Peyer's patch (tissue), 4 donors: ENCODE measurements at places on chromosomes 7 and 10. TPM values are rescaled to one million over a fixed set of nuclear protein-coding genes. Genes with fewer than 3 reads are reported as not detected.
A peak's percentile ranks its signal among the peaks of the same experiment; 100 is the strongest.

DNA sequence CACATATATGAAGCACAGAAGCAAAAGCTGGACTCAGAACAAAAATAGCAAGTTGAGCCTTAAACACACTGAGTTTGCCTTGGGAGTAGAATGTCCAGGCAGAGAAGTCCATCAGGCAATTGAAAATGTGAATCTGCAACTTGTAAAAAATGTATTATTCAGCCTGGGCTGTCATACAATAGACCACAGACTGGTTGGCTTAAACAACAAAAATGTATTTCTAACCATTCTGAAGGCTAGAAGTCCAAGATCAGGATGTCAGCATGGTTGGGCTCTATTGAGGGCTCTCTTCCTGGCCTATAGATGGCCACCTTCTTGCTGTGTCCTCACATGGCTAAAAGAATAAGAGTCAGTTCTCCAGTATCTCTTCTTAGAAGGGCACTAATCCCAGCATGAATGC, 76.5 kb upstream of the CAPZA2 start:
- H3K4me3 ChIP-seq, result no peak overlapping the region
- DNase-seq, result no peak
- H3K27me3 ChIP-seq, result no peaks in the 10 kb centered on the region
- H3K4me1 ChIP-seq, result no peaks in the 10 kb centered on the region
- no peaks in the 10 kb centered on the region for H3K36me3 ChIP-seq
- no peak overlapping the region for H3K27ac ChIP-seq

- no peaks in the 10 kb centered on the region for H3K27me3 ChIP-seq
- H3K27ac ChIP-seq, result no peak overlapping the region
- H3K36me3 ChIP-seq, result no peaks in the 10 kb centered on the region
- no peaks in the 10 kb centered on the region for H3K4me1 ChIP-seq
These were observed 1004.0 kb upstream of the C7orf33 start for GRCh38 chr7:147586526-147586925.

- DNase-seq, result peak; percentile 44
- no peak overlapping the region for H3K4me3 ChIP-seq
- peaks cover 31% of the 10 kb centered on the region for H3K4me1 ChIP-seq
- no peaks in the 10 kb centered on the region for H3K36me3 ChIP-seq
- H3K27me3 ChIP-seq, result no peaks in the 10 kb centered on the region
These were observed 54.0 kb downstream of the NEURL1 start for GRCh38 chr10:103547391-103547946.

DNA sequence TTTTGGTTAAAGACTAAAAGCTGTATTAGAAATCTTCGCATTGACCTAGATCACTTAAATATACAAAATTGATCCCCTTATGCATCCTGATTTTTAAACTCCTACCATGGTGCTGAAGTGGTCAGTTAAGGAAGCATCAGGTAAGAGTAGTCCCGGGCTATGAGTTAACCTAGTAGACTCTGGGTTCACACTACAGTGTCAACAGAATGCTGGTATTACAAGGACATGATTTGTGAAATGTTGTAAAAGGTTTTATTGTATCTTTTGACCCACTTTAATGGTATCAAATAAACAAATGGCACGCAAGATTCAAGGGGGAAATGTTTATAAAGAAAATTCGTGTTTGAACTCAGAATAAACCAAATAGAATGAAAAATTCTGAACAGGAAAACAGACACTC, 36.8 kb downstream of the RTKN2 start:
- no peak overlapping the region for H3K27ac ChIP-seq
- no peaks in the 10 kb centered on the region for H3K36me3 ChIP-seq
- DNase-seq, result no peak
- no peaks in the 10 kb centered on the region for H3K27me3 ChIP-seq
- H3K4me3 ChIP-seq, result no peak overlapping the region

GRCh38 chr10:30782537-30783461, 153.2 kb upstream of the LYZL2 start:
- peak overlapping the region; percentile 36 for H3K27ac ChIP-seq
- no peaks in the 10 kb centered on the region for H3K4me1 ChIP-seq
- no peaks in the 10 kb centered on the region for H3K27me3 ChIP-seq
- DNase-seq, result no peak
- H3K4me3 ChIP-seq, result no peak overlapping the region

DNA sequence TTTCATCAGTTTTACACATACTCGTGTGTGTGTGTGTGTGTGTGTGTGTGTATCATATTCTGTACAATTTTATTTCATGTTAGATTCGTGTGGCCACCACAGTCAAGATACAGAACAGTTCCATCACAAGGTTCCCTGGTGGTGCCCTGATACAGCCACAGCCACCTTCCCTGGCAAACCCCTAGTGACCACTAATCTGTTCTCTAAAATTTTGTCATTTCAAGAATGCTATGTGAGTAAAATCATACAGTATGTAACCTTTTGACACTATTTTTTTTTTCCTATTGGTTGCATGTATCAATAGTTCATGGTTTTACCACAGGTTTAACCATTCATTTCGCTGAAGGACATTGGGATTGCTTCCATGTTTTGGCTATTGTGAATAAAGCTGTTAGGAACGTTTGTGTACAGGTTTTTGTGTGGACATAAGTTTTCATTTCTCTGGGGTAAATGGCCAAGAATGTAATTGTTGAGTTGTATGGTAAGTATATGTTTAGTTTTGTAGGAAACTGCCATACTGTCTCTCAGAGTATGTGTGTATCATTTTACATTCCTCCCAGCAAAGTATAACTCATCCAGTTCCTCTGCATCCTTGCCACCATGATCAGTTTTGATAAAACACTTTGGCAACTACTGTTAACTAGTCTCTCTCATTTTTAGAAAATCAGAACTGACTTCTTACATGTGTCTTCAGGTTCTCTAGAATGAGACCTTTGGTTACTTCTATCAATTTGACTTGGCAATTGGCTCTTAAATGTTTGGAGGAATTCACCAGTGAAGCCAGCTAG, 20.6 kb downstream of the KLHDC10 start:
- DNase-seq, result no peak
- H3K27me3 ChIP-seq, result no peaks in the 10 kb centered on the region
- no peaks in the 10 kb centered on the region for H3K4me1 ChIP-seq
- H3K27ac ChIP-seq, result no peak overlapping the region
- H3K4me3 ChIP-seq, result no peak overlapping the region

DNA sequence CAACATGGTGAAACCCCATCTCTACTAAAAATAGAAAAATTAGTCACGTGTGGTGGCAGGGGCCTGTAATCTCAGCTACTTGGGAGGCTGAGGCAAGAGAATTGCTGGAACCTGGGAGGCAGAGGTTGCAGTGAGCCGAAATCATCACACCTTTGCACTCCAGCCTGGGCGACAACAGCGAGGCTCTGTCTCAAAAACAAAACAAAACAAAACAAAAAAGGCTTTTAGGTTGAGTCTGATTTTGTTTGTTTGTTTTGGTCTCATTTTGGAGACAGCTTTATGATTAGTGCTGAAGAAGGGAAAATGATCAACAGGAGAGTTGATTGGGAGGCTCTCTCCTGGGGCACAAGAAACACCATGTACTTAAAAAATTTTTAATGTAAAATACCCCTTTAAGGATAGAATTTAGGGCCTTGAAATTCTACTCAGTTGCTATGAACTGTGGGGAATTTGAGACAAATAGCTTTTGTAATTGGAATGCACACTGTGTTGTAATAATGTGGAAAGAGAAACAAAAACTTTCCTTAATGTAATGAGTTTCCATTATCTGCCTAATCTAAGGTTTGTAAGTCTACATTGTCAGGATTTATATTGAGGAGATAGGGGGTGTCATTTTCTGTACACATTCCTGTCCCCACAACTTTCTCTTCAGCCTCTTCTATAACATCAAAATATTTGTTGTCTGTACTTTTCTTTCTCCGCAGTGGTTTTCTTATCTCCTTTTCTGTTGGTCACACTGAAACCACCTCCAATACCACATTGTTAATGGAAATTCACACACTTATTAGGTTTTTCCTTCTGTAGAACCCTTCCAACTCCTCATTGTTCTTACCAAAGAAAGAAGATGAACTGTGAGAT, 41.3 kb downstream of the ARID5B start:
- H3K4me1 ChIP-seq, result peaks cover 3% of the 10 kb centered on the region
- no peak overlapping the region for H3K4me3 ChIP-seq
- no peaks in the 10 kb centered on the region for H3K27me3 ChIP-seq
- H3K27ac ChIP-seq, result peak overlapping the region; percentile 63
- H3K36me3 ChIP-seq, result no peaks in the 10 kb centered on the region

GRCh38 chr7:87318741-87319140, 26.7 kb upstream of the CROT start:
- H3K27ac ChIP-seq, result no peak overlapping the region
- H3K27me3 ChIP-seq, result no peaks in the 10 kb centered on the region
- DNase-seq, result no peak
- no peaks in the 10 kb centered on the region for H3K4me1 ChIP-seq

GRCh38 chr10:35025916-35026315, 64.2 kb downstream of the CUL2 start:
- no peak overlapping the region for H3K4me3 ChIP-seq
- H3K4me1 ChIP-seq, result no peaks in the 10 kb centered on the region
- no peak overlapping the region for H3K27ac ChIP-seq
- no peaks in the 10 kb centered on the region for H3K36me3 ChIP-seq

- no peaks in the 10 kb centered on the region for H3K36me3 ChIP-seq
- no peaks in the 10 kb centered on the region for H3K4me1 ChIP-seq
- H3K27me3 ChIP-seq, result no peaks in the 10 kb centered on the region
- no peak overlapping the region for H3K27ac ChIP-seq
- no peak for DNase-seq
These were observed 14.1 kb downstream of the GLI3 start for GRCh38 chr7:42222891-42223290.

- H3K27ac ChIP-seq, result no peak overlapping the region
- H3K27me3 ChIP-seq, result no peaks in the 10 kb centered on the region
- no peak overlapping the region for H3K4me3 ChIP-seq
- no peaks in the 10 kb centered on the region for H3K36me3 ChIP-seq
- no peak for DNase-seq
- H3K4me1 ChIP-seq, result no peaks in the 10 kb centered on the region
These were observed 102.4 kb downstream of the SEMA3E start for GRCh38 chr7:83546586-83546985.

DNA sequence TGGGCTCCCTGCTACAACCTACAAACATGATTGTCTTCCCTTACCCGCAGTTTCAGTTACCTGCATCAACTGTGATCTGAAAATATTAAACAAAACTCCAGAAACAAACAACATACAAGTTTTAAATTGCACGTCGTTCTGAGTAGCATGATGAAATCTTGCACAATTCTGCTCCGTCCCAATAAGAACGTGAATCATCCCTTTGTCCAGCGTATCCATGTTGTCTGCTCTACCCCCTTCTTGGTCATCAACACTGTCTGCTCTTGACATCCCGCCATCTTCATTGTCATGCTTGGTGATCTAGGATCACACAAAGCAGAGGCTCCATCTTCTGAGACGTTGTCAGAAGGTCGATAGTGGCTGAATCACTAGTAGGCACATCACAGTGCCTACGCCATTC, 53.9 kb downstream of the ACADSB start:
- no peak for DNase-seq
- H3K36me3 ChIP-seq, result no peaks in the 10 kb centered on the region
- no peaks in the 10 kb centered on the region for H3K4me1 ChIP-seq

GRCh38 chr7:8249121-8249520, 12.8 kb downstream of the ICA1 start:
- no peaks in the 10 kb centered on the region for H3K36me3 ChIP-seq
- H3K27me3 ChIP-seq, result no peaks in the 10 kb centered on the region
- no peak for DNase-seq
- no peak overlapping the region for H3K27ac ChIP-seq

- no peak for DNase-seq
- H3K27ac ChIP-seq, result no peak overlapping the region
- H3K4me1 ChIP-seq, result no peaks in the 10 kb centered on the region
These were observed 338.9 kb upstream of the MBL2 start for GRCh38 chr10:53111529-53111928.

DNA sequence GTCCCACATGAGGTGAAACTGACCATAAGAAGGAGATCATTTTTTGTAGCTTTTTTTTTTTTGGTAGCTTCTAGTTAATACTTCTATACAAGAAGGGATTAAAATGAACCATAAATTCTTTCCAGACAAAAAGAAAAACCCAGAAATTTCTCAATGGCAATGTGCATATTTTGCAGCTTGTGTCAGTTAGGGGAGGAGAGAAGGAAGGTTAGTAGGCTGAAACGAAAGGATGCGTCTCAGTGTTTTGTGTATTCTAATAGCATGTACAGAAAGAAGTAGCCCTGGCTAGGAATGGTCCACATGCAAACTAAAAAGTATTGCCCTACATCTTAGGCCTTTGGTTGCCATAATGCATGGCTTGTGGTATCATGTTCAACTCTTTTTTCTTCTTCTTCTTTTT, 90.6 kb downstream of the CACNB2 start:
- no peak for DNase-seq
- no peak overlapping the region for H3K27ac ChIP-seq
- H3K27me3 ChIP-seq, result no peaks in the 10 kb centered on the region
- no peak overlapping the region for H3K4me3 ChIP-seq

DNA sequence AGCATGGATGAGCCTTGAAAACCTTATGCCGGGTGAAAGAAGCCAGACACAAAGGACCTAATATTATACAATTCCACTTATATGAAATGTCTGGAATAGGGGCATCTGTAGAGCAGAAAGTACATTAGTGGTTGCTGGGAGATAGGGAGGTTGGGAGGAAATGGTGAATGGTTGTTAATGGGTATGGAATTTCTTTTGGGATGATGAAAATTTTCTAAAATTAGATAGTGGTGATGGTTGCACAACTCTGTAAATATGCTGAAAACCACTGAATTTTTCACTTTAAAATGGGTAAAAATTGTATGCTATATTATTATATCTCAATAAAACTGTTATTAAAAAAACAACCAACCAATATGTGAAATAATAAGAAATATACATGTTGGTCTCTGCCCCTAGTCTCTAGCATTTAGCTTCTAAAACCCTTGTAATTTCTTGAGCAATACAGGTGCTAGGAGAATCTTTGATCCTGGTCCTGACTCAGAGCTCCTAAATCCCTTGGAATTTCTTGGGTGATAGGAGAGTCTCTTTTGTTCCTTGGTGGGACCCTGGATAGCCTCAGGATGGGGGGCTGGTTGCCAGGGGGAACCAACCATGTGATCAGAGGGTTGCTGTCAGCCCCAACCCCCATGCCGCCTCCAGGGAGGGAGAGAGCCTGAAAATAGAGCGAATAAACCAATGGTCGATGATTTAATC, 64.0 kb downstream of the TACR2 start:
- H3K27me3 ChIP-seq, result no peaks in the 10 kb centered on the region
- H3K4me3 ChIP-seq, result no peak overlapping the region
- no peaks in the 10 kb centered on the region for H3K36me3 ChIP-seq
- H3K4me1 ChIP-seq, result no peaks in the 10 kb centered on the region
- no peak overlapping the region for H3K27ac ChIP-seq
- no peak for DNase-seq

- H3K4me1 ChIP-seq, result no peaks in the 10 kb centered on the region
- peak; percentile 57 for DNase-seq
- H3K27me3 ChIP-seq, result no peaks in the 10 kb centered on the region
- no peak overlapping the region for H3K4me3 ChIP-seq
- no peak overlapping the region for H3K27ac ChIP-seq
- no peaks in the 10 kb centered on the region for H3K36me3 ChIP-seq
These were observed 84.3 kb upstream of the PHF14 start for GRCh38 chr7:10889266-10889898.

The BTAF1 gene
- 60.2 TPM for total RNA-seq

The CFAP46 gene
- not detected for total RNA-seq

The GNAT3 gene
- not detected for total RNA-seq

The GIMAP6 gene
- total RNA-seq, result 7.0 TPM

The PARP12 gene
- 181 TPM for total RNA-seq

The BTBD16 gene
- total RNA-seq, result not detected

The ACTR3C gene
- 69.8 TPM for total RNA-seq
